Fibroblast of skin of left biceps (primary cell): ENCODE measurements at places on chromosomes 12 and 14.
A peak's percentile ranks its signal among the peaks of the same experiment; 100 is the strongest.

- no peak for DNase-seq
Observed at GRCh38 chr12:121107681-121108080, 25.0 kb upstream of the P2RX7 start.

DNA sequence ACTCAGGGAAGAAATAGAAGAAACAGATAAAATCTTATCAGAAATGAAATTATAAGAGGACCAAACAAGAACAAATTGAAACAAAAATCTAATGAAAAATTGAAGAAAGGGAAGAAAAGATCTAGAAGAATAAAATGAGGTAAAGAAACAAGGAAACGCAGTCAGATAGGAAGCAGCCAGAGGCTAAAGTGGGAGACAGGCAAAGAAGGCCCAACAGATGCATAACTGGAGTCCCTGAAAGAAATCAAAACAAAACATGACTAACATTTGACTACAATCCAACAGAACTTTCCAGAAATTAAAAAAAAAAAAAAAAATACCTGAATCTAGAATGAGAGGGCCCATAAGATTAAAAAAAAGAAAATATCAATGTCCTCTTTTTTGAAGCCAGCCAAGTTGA is 65.6 kb downstream of the AMN start:
- DNase-seq, result no peak

DNA sequence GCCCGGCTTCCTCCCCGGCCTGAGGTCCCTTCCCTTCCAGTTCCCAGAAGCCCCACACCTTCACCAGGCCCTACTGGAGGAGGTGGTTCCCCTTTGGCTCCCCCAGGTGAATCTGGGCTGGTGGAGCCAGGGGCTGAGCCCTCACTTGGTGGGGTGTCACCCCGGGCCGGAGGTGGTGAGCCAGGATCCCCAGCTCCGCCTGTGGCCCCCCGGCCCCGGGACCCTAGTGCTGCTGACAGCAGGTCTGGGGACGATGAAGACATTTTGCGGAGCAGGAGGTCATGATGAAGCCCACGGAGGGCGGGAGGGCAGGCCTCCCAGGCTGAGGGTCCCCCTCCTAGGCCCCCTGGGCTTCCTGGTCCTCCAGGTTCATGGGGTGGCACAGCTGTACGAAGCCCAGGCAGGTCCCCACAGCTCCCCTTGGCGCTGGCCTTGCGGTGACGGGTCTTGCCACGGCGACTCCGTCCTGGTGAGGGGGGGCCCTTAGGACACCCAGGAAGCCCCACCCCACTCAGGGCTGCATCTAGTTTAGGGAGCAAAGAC is 16.6 kb downstream of the MAP3K12 start:
- no peak for DNase-seq

GRCh38 chr12:75836533-75836932 is 195.0 kb downstream of the PHLDA1 start:
- no peak for DNase-seq

DNA sequence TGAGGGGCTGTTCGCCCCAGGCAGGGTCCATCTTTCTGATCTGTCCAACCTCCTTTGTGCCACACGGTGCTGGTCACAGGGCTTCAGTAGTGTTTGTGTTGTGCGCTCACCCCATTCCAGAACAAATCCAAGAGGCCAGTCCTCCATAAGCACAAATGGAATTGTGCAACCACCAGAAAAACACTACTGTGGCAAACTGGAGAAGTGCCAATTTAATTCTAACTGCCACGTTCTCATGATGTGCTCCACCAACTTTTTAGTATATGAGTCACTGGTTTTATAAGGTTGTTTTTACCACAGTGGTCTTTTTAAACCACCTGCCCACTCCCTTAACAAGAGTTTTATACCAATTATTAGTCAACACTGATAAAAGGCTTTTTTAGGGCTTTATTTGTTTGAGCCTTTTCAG is 380.2 kb downstream of the NAV3 start:
- DNase-seq, result no peak

- no peak for DNase-seq
Observed at GRCh38 chr12:57631566-57632072, 1.4 kb downstream of the B4GALNT1 start.

- DNase-seq, result no peak
Observed at GRCh38 chr12:56153678-56154065, 1.3 kb downstream of the MYL6B start.

DNA sequence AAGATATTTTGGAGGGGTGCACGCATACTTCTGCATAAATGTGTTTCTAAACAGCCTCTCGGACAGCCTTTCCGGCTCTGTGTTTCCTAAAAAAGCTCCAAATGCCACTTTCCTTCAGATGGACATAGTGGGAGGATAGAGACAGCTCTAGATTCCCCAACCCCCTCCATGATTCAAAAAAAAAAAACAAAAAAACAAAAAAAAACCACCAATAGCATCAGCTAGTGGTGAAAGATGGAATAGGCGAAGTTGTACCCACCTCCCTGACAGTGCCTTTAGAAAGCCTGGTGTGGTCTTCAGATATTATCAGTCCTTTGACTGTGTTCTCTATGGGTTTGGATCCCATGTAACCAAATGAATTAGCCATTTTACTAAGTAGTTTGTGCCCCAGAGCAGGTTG is 94.1 kb downstream of the PHETA1 start:
- no peak for DNase-seq

- no peak for DNase-seq
Observed at GRCh38 chr12:120588371-120588770, 7.2 kb upstream of the POP5 start.

- no peak for DNase-seq
Observed at GRCh38 chr12:63977441-63977840, 132.9 kb downstream of the SRGAP1 start.

GRCh38 chr14:68800390-68800789 is 7.5 kb upstream of the ZFP36L1 start:
- no peak for DNase-seq

DNA sequence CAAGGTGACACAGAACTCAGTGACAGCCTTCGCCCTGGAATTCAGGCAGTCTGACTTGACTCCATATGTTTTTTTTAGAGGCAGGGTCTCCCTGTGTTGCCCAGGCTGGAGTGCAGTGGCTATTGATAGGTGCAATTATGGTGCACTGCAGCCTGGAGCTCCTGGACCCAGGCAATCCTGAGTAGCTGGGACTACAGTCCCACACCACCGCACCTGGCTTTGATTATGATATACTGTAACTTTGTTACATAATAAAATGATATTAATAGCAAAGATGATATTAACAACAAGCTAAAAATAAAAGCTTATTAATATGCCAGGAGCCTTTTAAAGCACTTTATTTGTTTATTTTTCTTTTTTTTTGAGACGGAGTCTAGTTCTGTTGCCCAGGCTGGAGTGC is 9.8 kb downstream of the VSIG10 start:
- DNase-seq, result no peak

DNA sequence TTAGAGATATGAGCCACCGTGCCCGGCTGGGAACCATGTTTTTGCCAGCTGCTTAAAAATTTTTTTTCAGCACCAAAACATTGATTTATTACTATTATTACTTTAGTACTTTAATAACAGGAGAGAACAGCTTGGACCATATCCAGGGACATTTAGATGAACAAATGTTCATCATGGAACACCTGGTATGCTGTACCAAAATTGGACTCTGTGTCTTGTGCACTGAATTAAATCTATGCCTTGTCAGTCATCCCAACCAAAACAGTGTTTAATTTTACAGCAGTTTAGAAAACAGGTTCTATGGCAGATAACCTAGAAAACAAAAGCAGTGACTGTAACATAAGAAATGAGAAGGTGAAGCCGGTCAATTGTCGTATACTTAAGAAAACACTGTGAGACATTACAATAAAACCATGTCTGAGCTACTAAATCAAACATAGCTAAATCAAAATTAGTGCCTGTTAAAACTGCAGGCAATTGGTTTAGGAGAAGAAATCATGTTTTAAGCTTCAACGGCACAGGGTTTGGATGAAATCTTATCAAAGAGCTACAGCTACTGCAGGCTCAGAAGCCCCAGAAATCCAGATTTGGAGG is 58.2 kb upstream of the PYGL start:
- DNase-seq, result no peak

DNA sequence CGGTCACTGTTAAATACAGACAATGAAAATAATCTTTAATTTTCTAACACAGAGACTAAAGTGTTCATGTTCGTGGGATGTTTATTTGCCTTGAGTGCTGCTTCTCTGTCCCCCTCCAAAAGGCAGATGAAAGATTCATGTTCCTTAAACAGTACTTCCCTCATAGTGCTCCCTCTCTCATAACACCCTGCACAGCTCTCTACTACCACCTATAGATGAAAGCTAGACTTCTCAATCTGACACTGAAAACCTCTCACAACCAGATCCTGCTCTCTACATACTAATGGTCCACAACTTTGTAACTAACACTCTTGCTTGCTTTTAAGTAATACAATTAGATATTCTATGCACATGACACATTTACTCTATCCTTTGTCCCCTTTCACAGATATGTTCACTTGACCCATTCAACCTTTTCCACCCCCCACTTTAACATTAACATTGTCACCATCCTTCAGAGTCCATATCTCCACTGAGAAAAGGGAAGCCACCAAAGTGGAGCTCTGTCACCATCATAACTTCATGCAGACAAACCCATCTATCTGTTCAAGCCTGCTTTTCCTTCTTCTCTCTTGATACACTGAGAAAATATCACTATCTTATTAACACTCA is 266.4 kb upstream of the USP15 start:
- peak; percentile 5 for DNase-seq

GRCh38 chr12:52618866-52619265 is 507 bp upstream of the KRT73 start:
- no peak for DNase-seq

GRCh38 chr14:99703381-99703780 is 19.3 kb downstream of the CYP46A1 start:
- DNase-seq, result no peak

DNA sequence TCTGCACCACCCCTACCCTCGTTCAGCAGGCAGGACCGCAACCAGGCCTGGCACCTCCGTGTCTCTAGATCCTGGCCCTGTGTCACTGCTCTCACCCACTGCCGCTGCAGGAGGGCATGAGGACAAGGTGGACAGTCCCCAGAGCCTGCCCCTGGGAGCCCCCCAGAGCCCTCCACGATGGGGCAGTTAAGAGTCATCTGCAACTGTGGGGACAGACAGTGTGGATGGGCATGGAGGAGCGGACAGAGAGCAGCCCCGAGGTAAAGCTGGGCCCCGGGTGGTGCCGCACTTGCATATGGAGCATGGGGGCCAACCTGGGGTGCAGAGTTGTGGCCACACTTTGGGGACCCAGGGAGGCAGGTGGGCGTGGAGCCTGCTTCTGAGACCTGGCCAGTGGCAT is 905.1 kb upstream of the USP15 start:
- no peak for DNase-seq

DNA sequence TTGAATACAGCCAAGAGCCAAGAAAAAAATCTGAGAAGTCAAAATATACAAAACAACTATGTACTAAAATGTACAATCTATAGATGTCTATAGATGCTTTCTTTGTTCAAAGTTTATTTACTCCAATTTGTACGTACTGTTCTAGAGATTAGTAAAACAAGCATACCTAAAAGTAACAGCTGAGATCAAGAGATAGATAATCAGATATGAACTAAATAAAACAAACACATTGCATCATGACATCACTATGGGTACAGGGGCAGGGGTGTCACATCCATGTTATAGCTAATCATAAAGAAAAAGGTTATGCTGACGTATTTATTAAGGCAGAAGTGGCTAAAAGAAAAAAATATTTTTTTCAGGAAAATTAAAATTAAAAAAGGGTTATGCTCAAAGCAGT is 72.0 kb upstream of the BBS10 start:
- no peak for DNase-seq

DNA sequence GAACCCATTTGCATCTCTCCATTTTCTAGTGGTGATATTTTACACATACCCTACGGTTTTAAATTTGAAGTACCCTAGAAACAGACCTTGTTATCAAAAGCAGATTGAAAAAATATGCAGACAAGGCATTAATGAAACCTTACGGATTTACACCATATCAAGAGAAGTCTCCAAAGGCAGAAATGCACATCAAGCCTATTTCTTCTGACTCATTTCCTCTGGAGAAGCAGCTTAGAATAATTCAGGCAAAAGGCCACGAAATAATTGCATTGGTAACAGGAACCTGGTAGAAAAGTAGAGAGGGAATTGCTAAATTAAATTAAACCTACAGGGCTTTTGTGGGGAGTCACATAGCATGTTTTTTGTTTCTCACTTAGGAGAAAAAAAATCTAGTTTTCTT is 34.7 kb downstream of the KICS2 start:
- DNase-seq, result peak; percentile 66

GRCh38 chr14:96729889-96730288 is 67.3 kb upstream of the VRK1 start:
- DNase-seq, result no peak

DNA sequence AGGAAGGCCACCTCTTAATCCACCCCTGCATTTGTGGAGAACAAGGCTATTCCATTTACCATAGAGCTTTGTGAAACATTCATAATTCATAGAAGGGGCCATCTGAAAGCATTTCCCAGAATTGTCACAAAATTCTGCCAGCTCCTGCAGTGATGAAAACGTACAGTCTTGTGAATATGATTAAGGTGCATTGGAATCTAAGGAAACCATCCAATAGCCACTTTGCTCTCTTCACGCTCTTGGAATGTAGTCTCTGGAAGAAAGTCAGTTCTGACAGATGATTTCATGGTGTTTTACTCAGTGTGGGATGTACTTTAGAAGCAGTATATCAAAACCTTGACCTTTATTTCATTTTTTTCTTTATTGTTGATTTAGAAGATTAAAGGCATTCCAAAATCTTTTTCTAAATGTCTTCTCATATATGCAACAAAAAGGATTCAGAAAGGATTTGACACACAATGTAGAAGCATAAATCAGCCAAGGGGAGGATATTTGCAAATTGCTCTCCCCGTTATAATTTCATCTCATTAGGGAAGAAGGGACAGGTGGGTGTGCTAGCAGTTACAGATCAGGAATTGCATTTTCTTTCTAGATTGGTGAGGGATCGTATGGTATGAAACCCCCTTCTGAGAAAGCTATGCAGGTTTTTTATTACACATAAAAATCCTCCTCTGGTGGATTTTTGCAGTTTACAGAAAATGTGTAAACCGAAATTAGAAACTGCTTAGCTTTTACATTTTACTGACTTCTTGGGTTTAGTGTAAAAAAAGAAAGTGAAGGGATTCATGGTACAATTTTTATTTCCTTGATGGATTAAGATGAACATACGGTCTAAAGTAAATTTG is 390.2 kb downstream of the LRIG3 start:
- peak; percentile 95 for DNase-seq

DNA sequence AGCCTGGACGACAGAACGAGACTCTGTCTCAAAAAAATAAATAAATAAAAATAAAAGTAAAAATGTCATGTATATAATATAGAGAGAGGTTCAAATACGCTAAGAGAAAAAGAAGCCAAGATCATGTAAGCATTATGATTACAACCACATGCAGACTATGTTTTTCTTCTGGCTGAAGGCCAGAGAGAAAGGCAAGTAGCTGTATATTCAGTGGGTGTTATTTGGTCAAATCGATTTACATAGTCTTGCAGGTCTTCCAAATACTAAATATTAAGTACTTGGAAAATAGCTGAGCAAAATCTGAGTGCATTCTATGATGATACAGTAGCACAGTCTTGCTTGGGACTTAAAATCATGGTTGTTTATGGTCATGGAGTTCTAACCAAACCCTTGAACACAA is 758.0 kb downstream of the DIO2 start:
- DNase-seq, result no peak
